ENCODE measurements at places on chromosomes 16 and 17. TPM values are rescaled to one million over a fixed set of nuclear protein-coding genes. Genes with fewer than 3 reads are reported as not detected.

HBQ1 gene
- 4.2 TPM for total RNA-seq

DNA sequence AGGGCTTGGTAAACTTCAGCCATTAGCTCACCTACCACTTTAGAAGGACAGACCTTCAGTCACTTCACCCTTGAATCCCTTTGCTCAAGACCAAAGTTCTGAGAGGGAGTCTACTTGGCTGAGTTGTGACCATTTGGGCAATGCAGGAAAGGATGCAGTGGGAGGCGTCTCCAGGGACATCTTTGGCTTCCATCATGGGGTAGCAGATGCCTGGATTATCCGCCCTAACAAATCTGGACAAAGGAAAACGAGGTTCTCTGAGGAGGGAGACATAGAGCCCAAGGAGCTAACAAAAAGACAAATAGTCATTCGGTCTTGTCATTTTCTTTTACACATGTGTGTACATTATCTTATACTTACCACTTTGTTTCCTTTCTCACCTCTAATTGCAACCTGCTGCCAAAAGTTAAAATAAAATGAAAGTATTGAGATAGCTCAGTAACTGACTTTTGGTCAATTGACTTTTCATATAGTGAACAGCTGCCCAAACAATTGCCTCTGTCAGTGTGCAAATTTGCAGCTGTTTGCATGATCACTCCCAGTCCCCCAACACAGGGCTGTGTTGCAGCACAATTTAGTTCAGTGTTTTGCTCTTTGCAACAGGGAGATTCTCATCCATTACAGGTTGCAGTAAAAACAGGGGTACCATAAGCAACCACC lies 108.9 kb upstream of the EEF2KMT start:
- DNase-seq, result no peak

GRCh38 chr17:36149296-36149820 lies 27.1 kb downstream of the TBC1D3B start:
- DNase-seq, result peak; percentile 72

SLC35G3 gene
- total RNA-seq, result 0.99 TPM

- DNase-seq, result peak; percentile 78
Measured at GRCh38 chr17:33049781-33050414, 58.3 kb downstream of the SPACA3 start.

DNA sequence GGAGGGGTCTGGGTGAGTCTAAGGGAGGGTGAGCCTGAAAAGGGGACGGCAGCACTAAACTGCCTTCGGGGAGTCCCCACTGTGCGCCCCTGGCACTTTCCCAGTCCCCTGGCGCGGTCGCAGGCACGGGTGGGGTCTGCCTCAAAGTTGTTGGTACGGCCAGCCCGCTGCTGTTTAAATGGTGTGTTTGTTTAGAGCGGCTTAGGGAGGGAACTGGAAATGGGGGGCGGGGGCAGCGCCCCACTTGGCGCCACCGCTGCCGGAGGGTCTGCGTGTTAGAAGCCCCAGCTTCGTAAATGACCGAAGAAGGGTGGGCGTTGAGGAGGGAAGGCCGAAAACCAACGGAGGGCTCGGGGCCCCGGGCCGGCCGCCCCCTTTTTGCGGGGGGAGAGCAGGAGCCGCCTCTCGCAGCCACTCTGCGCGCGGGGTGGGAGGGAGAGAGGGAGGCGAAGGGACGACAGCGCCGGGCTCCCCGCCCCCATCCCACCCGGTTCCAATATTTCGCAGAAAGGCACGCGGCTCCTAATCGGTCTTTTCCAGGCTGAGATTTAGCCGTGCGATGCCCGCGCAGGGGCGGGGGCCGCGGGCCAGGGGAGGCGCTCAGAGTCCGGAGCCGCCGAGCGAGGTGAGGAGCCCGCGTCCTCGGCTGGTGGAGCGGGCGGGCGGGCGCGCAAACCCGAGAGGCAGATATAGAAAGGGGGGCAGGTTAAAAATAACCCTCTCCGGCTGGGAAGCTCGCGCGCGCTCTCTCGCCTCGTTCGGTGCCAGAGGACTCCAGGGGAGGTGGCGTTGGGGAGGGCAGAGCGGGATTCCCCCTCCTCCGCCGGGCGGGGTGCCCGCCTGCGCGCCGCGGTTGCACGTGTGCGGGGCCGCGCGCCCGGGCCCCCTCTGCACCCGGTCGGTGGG lies 54.9 kb downstream of the SREBF1 start:
- DNase-seq, result peak; percentile 83

- no peak for DNase-seq
Measured at GRCh38 chr16:1791943-1792812, 1.3 kb downstream of the IGFALS start.

DNA sequence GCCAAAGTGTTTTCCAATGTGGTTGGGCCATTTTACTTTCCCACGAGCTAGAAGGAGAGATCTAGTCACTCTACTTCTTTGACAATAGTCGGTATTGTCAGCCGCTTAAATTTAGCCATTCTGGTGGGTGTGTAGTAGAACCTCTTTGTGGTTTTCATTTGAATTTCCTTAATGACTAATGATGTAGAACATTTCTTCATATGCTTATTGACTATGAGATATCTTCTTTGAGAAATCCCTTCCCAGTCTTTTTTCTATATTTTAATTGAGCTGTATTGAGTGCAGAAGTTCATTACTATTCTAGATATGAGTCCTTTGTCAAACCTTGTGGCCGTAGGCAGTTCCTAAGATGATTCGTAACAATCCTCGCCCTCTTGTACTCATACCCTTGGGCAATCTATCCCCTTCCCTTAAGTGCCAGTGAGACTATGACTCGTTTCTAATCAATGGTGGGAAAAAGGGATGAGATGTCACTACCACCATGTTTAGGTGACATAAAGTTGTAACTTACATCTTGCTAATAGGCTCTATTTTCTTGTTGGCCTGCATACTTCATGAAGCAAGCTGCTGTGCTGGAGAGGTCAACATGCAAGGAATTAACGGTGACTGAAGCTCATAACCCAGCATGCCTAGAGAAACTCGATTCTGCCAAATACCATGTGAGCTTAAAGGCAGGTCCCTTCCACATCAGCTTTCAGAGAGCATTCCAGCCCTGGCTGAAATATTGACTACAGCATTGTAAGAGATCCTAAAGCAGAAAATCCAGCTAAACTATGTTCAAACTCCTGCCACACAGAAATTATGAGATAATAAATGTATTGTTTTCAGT lies 817.9 kb upstream of the SOX9 start:
- DNase-seq, result no peak

CD300LB gene
- 0.71 TPM for total RNA-seq

GRCh38 chr17:81580481-81580880 lies 28.3 kb upstream of the FAAP100 start:
- no peak for DNase-seq

TERB1 gene
- total RNA-seq, result 12.1 TPM

CTRB1 gene
- not detected for total RNA-seq

- peak; percentile 82 for DNase-seq
Measured at GRCh38 chr17:78324391-78325075, 35.3 kb downstream of the SOCS3 start.
